ENCODE measurements at places on chromosomes 7 and 10. TPM values are rescaled to one million over a fixed set of nuclear protein-coding genes. Genes with fewer than 3 reads are reported as not detected.

GRCh38 chr7:100079024-100079560, 2.4 kb downstream of the ZNF3 start:
- H3K27ac ChIP-seq, result no peak overlapping the region
- H3K27me3 ChIP-seq, result no peaks in the 10 kb centered on the region
- DNase-seq, result no peak
- peaks cover 6% of the 10 kb centered on the region for H3K4me1 ChIP-seq
- H3K36me3 ChIP-seq, result peaks cover 48% of the 10 kb centered on the region
- no peak overlapping the region for H3K4me3 ChIP-seq

ARL4A gene
- 7.9 TPM for polyA plus RNA-seq

GRCh38 chr7:148535217-148535616, 55.3 kb upstream of the C7orf33 start:
- no peak overlapping the region for H3K4me3 ChIP-seq
- H3K36me3 ChIP-seq, result no peaks in the 10 kb centered on the region
- no peaks in the 10 kb centered on the region for H3K4me1 ChIP-seq
- no peak for DNase-seq

MYL10 gene
- polyA plus RNA-seq, result not detected

GRCh38 chr7:90736968-90737939, 141.1 kb downstream of the CDK14 start:
- H3K27me3 ChIP-seq, result no peaks in the 10 kb centered on the region
- no peak for DNase-seq

CPN1 gene
- not detected for polyA plus RNA-seq

SKIDA1 gene
- 0.36 TPM for polyA plus RNA-seq

DNA sequence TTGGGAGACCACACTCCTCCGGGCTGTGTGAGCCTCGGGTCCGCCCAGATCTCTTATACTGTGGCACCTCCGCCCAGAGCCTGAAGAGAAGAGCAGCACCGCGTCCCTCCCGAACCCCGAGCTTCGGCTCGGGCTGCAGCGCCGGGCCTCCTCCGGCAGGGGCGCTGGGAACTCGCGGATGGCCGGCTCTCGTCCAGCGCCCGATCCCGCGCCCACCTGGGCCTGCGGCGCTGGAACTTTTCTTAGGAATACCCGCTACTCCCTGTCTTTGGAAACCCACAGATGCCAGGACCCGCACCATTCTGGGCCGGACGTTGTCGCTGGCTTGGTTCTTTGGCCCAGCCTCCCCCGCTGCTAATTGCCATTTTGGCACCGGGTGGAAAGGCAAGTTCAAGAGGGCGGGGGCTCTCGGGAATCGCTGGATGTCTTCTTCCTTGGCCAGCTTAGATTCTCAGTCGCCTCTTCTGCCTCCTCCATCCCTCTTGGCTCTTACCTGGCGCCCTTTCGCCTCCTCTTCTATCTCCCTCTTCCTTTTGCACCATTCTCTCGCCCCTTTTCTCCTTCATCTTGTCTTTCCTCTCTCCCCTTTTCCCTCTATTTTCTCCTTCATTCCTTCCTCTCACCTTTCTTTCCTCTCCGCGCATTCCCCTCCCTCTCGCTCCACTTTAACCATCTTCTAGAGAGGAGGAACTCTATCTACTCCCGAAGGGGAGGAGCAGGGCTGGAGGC, 2.1 kb upstream of the SORCS3 start:
- H3K27ac ChIP-seq, result no peak overlapping the region
- no peaks in the 10 kb centered on the region for H3K4me1 ChIP-seq
- no peak overlapping the region for H3K4me3 ChIP-seq
- peaks cover 33% of the 10 kb centered on the region for H3K27me3 ChIP-seq
- H3K36me3 ChIP-seq, result no peaks in the 10 kb centered on the region
- DNase-seq, result no peak

GRCh38 chr10:3468919-3469638, 296.5 kb upstream of the PITRM1 start:
- H3K4me3 ChIP-seq, result no peak overlapping the region
- peak; percentile 96 for DNase-seq
- H3K4me1 ChIP-seq, result peaks cover 25% of the 10 kb centered on the region
- peak overlapping the region; percentile 89 for H3K27ac ChIP-seq
- H3K36me3 ChIP-seq, result no peaks in the 10 kb centered on the region
- no peaks in the 10 kb centered on the region for H3K27me3 ChIP-seq

GRCh38 chr7:134083766-134084487, 43.2 kb upstream of the LRGUK start:
- peak; percentile 16 for DNase-seq
- no peaks in the 10 kb centered on the region for H3K27me3 ChIP-seq
- H3K36me3 ChIP-seq, result no peaks in the 10 kb centered on the region
- no peaks in the 10 kb centered on the region for H3K4me1 ChIP-seq
- H3K4me3 ChIP-seq, result no peak overlapping the region
- H3K27ac ChIP-seq, result no peak overlapping the region

CNNM2 gene
- 4.7 TPM for polyA plus RNA-seq

- no peaks in the 10 kb centered on the region for H3K27me3 ChIP-seq
- no peak overlapping the region for H3K4me3 ChIP-seq
These were observed 7.4 kb downstream of the INPP5A start for GRCh38 chr10:132544744-132545658.

DNA sequence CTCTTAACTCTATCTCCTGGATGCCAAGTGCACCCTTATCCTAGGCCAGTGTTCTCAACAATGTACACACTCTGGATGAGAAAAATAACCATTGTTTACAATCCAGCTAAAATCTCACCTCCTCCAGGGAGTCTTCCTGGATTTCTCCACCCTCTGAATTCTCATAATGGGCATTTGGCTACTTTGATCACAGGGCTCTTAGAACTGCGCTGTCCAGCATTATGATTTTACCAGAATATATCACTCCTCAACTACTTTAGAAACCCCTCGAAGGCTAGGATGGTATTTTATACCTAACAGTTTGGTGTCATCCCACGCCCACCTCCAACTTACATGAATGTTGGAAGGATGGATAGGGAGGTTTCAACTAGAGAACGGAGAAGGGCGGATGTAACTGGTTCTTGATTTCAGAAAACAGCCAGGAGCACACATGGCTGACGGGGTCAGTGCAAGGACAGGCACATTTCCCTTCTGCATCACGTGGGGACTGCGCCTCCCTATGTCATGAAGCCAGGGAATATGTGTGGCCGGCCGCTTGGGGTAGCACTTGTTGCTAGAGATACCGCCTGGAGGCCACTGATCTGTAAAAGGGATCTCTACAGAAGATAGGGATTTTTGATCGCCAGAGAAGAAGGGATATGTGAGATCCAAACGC, 1.2 kb upstream of the ATP6V0E2 start:
- H3K36me3 ChIP-seq, result no peaks in the 10 kb centered on the region
- peak; percentile 81 for DNase-seq
- no peaks in the 10 kb centered on the region for H3K27me3 ChIP-seq
- H3K27ac ChIP-seq, result no peak overlapping the region
- peak overlapping the region; percentile 66 for H3K4me3 ChIP-seq

DNA sequence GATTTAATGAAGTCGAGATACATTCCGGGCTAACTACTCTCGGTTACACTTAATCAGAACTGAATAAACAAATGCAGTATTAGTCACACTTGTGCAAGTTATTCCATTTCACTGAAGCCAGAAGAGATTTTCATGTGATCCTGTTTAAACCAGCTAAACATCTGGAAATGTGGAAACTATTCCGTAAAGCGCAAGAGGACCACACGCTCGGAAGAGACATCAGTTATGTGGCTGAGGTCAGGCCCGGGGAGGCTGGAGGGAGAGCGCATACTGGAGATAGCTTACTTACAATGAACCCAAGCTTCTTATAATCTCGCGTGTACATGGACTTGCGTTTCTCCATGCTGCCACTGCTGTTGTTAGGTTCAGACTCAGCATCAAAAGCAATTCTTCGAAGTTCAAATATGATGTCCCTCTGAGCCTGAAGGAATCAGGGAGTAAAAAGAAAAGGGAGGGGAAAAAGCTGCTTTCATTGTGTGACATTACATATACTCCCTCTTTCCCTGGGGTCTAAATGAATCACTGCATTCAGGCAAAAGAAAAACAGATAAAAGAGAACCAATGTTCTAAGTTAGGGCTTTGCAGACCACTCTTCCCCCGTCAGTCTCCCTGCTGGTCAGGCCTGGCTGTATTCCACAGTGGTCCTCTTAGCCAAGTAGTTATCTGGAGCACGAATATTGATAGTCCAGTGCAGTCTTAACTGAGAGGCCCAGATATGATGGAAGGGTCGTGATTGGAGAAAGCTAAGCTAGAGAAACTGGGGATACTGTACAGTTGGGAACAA, 237.4 kb downstream of the ELMO1 start:
- H3K4me1 ChIP-seq, result peaks cover 2% of the 10 kb centered on the region
- H3K4me3 ChIP-seq, result no peak overlapping the region
- H3K36me3 ChIP-seq, result no peaks in the 10 kb centered on the region
- no peaks in the 10 kb centered on the region for H3K27me3 ChIP-seq

H2BK1 gene
- polyA plus RNA-seq, result not detected

DNA sequence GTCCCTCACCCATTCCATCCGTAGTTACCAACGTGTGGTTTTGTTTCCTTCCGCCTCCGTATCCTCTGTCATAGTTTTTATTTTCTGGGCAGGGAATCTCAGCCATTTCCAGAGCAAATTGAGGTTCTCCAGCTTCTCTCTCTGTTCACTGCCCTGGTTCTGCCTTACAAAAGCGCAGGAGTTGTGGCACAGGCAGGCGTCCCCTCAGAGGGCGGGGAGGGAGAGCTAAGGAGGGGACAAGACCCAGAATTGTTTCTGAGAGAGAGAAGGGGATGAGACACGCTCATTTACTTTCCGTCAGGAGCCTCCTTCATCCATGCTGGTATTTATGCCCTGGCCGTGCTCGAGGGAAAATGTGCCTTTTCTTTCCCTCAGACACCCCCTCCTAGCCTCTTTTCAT, 71.0 kb downstream of the SH2D4B start:
- H3K4me3 ChIP-seq, result no peak overlapping the region
- H3K27ac ChIP-seq, result no peak overlapping the region
- no peak for DNase-seq
- H3K36me3 ChIP-seq, result no peaks in the 10 kb centered on the region
- H3K27me3 ChIP-seq, result peaks cover 3% of the 10 kb centered on the region
- H3K4me1 ChIP-seq, result no peaks in the 10 kb centered on the region

DNA sequence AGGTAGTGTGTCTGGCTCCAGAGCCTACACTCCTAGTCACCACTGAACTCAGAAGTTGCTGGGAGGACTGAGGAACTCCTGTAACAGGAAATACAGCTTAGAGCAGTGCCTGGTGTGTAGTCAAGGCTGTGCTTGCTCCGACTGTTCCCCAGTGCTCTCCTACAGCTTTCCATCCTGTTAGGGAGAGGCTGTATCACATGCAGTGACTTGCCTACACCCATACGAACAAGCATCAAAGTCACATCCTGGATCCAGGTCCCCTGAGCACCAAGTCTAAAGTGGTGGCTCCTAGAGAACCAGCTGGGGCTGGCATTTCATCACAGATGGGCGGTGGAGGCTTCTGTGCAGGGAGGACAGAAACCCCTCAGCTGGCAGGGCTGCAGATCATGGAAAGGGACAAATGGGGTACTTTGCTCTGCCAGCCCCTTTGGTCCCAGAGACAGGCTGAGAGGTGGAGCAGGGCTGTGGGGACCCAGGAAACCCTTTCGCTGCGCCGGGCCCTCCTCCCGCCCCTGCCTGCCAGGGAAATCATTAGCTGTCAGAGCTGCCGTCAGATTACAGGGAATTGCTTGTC, 7.7 kb downstream of the ASB10 start:
- no peaks in the 10 kb centered on the region for H3K4me1 ChIP-seq
- no peak for DNase-seq
- no peaks in the 10 kb centered on the region for H3K36me3 ChIP-seq
- H3K27ac ChIP-seq, result no peak overlapping the region
- H3K4me3 ChIP-seq, result no peak overlapping the region
- peaks cover 78% of the 10 kb centered on the region for H3K27me3 ChIP-seq

TMUB1 gene
- 38.3 TPM for polyA plus RNA-seq

ITIH2 gene
- polyA plus RNA-seq, result not detected

- no peaks in the 10 kb centered on the region for H3K27me3 ChIP-seq
- 0 out of 2 replicates have a peak, but pooled peaks cover 3% of the 10 kb centered on the region for H3K36me3 ChIP-seq
- no peak overlapping the region for H3K4me3 ChIP-seq
- H3K4me1 ChIP-seq, result peaks cover 4% of the 10 kb centered on the region
These were observed 123.7 kb downstream of the CNOT4 start for GRCh38 chr7:135386181-135386580.

ABHD11 gene
- 22.6 TPM for polyA plus RNA-seq

DNA sequence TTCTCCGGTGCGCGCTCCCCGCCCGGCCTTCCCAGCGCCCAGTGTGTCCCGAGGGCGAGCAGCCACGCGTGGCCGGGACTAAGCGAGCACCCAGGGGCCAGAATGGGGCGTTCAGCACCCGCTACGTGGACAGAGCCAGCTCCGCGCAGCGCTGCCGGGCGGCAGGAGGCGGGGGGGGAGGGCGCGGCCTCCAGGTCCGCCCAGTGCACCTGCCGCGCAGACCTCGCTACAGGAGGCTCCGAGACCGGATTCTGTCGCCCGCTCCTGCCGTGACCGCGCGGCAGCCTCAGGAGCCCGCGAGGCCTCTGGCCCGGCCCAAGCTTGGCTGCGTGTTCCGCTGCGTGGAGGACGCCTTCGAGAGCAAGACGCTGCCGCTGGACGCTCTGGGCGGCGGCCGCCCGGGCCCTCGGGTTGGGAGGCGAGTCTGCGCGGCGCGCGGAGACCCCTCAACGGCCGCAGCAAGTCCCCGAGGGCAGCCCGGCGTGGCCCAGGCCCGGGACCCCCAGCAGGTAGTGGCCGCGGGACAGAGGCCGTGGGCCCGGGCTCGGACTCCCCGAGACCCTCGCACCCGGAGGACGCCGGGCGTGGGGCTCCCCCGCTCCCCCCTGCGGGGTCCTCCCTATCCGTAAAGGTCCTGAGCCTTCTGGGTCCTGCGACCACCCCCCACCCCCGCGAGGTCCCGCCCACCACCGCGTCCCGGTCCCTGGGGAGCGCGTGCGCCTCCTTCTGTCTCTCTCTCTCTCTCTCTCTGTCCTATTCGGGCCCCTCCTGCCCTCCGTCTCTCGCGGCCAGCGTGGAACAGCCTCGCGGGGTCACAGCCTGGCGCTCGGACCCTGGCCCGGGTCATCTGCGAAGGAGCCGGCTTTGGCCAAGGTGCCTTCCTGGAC, 904 bp upstream of the DPYSL4 start:
- peaks cover 4% of the 10 kb centered on the region for H3K4me1 ChIP-seq
- peaks cover 36% of the 10 kb centered on the region for H3K27me3 ChIP-seq
- DNase-seq, result peak; percentile 12
- H3K27ac ChIP-seq, result no peak overlapping the region
- H3K36me3 ChIP-seq, result 0 out of 2 replicates have a peak, but pooled peaks cover 3% of the 10 kb centered on the region

GRCh38 chr7:49483142-49483541, 290.3 kb upstream of the VWC2 start:
- no peak overlapping the region for H3K4me3 ChIP-seq
- H3K36me3 ChIP-seq, result no peaks in the 10 kb centered on the region
- H3K27me3 ChIP-seq, result no peaks in the 10 kb centered on the region
- DNase-seq, result no peak

GIMAP6 gene
- not detected for polyA plus RNA-seq

KCNIP2 gene
- 0.53 TPM for polyA plus RNA-seq

- no peaks in the 10 kb centered on the region for H3K36me3 ChIP-seq
- H3K4me3 ChIP-seq, result no peak overlapping the region
- no peak for DNase-seq
- H3K4me1 ChIP-seq, result no peaks in the 10 kb centered on the region
- no peaks in the 10 kb centered on the region for H3K27me3 ChIP-seq
These were observed 284.1 kb upstream of the PRKCQ start for GRCh38 chr10:6864142-6864541.

PHTF2 gene
- 28.3 TPM for polyA plus RNA-seq

- DNase-seq, result no peak
- H3K27ac ChIP-seq, result no peak overlapping the region
- no peaks in the 10 kb centered on the region for H3K36me3 ChIP-seq
- H3K27me3 ChIP-seq, result peaks cover 20% of the 10 kb centered on the region
- H3K4me3 ChIP-seq, result no peak overlapping the region
- H3K4me1 ChIP-seq, result no peaks in the 10 kb centered on the region
These were observed 130.1 kb downstream of the DNAJB6 start for GRCh38 chr7:157466867-157467261.

GRCh38 chr7:24653316-24654085, 80.2 kb downstream of the PALS2 start:
- H3K27me3 ChIP-seq, result no peaks in the 10 kb centered on the region
- no peaks in the 10 kb centered on the region for H3K4me1 ChIP-seq
- H3K36me3 ChIP-seq, result no peaks in the 10 kb centered on the region
- DNase-seq, result no peak
- no peak overlapping the region for H3K27ac ChIP-seq

DNAJC2 gene
- polyA plus RNA-seq, result 19.3 TPM

Measured in IMR-90 (cell line).